Gastrocnemius medialis (tissue), 4 donors: ENCODE measurements at places on chromosomes 7 and 10. TPM values are rescaled to one million over a fixed set of nuclear protein-coding genes. Genes with fewer than 3 reads are reported as not detected.

Gene ARID5B
- 512 TPM for total RNA-seq

GRCh38 chr10:80523773-80524172 lies 13.9 kb upstream of the SH2D4B start:
- DNase-seq, result no peak

DNA sequence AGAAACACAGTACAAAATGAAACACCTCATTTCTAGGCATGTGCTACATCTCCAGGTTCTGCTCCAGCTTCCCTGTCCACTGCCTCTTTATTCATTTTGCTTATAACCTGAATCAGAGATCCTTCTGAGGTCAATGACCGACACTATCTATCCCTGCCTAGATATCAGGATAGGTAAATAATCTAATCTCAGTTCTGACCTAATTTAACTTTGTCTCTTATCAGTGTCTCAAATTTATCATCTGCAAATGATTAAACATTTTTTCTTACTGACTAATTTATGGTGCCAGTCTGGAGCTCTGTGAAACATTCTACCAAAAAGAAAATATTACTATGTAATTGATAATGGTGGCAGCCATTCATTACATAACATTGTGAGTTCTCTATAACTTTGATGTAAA lies 61.1 kb downstream of the SGCE start:
- no peak for DNase-seq

DNA sequence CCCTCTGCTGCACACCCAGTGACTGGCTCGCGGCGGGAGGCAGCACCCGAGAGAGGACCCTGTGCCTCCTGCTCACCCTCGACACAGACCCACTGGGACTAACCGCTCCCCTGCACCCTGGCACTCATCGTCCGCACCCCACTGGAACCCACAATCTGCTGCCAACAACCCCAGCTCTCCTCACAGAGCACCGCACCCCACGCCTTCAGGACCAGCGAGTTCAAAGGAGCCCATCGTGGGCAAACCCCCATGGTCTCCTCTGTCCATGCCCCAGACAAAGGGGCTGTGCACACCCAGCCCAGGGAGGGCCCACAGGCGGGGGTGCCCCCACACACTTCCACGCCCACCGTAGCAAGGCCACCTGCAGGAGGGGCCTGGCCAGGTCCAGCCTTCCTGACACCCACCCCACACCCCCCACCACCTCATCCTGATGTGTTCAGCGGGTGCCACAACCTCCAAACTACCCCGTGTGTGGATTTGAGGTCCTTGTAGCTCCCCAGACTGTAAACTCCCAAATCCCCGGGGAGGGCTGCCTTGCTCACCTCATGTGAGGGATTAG lies 14.0 kb downstream of the RASGEF1A start:
- no peak for DNase-seq

GRCh38 chr10:3106928-3107425 lies 39.6 kb downstream of the PFKP start:
- DNase-seq, result no peak

DNA sequence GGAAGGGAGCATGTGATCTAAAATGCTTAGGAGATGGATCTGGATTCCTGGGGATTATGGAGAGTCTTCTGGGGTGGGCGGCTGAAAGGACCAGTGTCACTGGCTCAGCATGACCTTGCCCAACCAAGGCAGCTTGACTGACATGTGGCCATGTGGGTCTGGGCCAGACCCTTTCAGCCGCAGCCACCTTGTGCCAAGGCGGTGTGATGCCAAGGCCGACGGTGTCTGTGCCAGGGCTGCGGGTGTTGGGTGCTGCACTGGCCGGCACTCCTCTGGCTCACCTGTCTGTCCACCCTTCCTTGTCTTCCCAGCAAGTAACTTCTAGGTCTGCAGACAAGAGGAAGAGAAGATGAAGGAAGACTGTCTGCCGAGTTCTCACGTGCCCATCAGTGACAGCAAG lies 8.8 kb downstream of the DEPP1 start:
- DNase-seq, result peak; percentile 58

DNA sequence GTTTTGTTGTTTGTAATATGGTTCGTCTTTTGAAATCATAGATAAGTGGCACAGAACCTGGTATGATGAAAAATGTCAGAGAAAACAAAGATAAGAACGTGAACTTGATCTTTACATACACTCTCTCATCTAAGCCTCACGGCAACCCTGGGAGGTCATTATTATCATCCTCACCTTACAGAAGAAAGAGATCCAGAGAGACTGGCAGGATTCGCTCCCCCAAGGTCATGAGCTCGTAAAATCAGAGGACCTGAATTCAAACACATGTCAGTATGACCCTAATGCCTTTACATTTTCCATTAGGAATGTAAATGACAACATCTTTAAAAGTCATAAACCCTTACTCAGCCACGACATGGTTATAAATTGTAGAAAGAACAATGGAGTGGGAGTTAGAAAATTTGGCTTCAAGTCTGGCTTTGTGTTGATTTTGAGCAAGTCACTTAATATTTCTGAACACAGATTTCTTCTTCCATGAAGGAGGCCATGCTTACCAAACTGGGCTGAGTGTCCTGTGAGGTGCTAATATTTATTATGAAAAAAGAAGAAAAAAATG lies 35.9 kb downstream of the HIPK2 start:
- no peak for DNase-seq

Gene ABCA13
- total RNA-seq, result 0.03 TPM

Gene DOCK1
- total RNA-seq, result 5.0 TPM

Gene FAM171A1
- total RNA-seq, result 5.6 TPM

- no peak for DNase-seq
Measured at GRCh38 chr7:107442678-107443077, 27.2 kb upstream of the GPR22 start.
